ENCODE measurements at places on chromosomes 1 and 21.

- DNase-seq, result no peak
Observed at GRCh38 chr1:110690709-110691365, 16.1 kb upstream of the KCNA3 start.

DNA sequence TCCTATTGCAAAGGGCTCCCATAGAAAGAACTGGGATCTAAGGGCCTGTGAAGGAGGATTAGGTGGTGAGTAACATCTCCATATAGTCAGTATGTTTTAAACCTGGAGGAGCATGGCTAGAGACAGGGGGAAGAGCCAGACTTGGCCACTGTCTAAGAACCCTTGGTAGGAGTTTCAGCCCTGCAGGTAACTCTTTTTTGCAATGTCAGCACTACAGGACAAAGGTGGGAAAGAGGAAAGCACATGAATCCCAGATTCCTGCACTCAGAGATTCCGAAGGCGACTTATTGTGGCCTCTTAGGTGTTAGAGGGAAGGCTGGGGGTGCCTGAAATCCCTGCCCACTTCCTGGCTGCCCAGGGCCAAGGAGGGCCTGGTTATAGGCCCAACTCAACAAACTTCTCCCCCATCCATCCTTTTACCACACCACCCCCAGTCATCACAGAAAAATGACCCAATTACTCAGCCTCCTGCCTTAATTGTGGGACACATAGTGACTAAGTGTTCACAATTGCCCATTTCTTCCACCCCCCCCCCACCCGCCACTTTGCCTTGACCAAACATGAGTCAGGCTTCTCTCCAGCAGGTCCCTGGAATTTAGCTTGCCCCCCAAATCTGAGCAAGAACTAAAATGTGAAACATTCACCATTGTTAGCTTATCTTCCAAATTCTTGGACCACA, 1.9 kb upstream of the NTNG1 start:
- no peak for DNase-seq

DNA sequence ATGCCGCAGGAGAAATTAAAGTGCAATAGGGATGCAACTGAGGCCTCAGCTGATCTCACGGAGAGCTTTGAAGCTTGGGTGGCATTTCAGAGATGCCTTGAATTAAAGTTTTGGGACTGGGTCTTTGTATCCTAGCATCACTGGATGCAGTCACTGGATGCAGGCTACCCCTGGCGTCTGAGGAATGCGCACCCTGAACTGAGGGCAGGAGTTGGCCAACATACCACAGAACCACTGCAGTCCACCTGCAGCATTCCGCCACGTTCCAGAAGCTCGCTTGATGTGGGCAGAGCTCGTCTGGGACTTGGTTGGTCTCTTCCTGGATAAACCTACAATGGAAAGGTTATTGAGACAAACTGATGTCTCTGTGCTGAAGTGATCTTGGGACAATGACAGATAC, 34.1 kb upstream of the IGSF5 start:
- no peak for DNase-seq

DNA sequence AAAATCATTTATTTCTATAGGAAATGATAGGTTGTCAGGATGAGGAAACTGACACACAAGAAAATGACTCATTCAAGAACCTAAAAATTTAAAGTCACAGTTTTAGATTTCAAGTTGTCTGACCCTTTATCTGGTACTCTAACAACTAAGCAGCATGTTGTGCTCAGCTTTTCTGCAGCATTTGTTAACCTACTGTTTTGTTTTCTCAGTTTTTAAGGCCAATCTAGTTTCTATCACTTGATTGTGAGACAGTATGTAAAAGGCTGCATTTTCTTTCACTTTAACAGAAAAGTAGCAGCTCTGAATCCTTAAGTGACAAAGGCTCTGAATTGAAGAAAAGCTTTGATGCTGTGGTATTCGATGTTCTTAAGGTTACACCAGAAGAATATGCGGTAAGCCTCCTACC, 59.1 kb downstream of the RALGPS2 start:
- no peak for DNase-seq

- DNase-seq, result no peak
Observed at GRCh38 chr1:38905985-38906384, 24.6 kb upstream of the GJA9 start.

GRCh38 chr1:30684881-30685795, 38.2 kb downstream of the MATN1 start:
- no peak for DNase-seq

DNA sequence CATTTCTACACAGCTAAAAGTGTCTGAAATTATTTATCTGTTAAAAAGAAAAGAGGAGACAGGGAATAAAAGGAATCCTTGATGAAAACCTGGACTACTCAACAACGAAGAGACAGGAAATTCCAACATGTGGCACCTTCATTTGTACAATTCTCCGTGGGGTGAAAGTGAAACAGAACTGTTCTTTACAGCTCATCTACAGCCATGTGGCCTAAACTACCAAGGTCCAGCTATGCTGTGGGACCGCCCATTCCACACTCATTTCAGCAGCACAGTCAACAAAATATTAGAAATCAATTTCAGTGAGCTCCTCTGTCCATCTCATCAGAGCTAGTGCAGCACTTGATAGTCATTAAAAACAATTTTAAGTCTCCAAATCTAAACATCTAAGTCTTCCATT, 44.0 kb downstream of the UBR4 start:
- DNase-seq, result no peak

DNA sequence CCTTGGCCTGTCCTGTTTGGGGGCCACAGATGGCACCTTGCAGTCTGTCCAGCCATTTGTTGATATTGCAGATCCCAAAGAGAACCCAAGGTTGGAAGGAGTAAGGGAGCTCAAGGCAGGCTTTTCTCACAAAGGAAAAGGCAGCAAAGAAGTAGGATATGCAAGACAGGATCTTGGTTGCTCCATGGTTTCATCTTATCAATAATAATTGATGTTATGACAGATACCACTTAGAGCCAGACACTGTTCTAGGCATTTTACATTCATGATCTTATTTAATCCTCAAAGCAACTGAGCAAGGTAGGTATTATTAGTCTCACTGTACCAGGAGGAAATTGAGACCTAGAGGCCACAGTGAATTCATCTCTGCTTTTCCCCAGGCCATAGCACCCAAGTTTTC, 28.8 kb downstream of the BATF3 start:
- DNase-seq, result no peak

- DNase-seq, result peak; percentile 26
Observed at GRCh38 chr1:205711105-205712048, 31.1 kb upstream of the SLC45A3 start.

GRCh38 chr1:26049531-26050247, 3.8 kb upstream of the SLC30A2 start:
- DNase-seq, result no peak

DNA sequence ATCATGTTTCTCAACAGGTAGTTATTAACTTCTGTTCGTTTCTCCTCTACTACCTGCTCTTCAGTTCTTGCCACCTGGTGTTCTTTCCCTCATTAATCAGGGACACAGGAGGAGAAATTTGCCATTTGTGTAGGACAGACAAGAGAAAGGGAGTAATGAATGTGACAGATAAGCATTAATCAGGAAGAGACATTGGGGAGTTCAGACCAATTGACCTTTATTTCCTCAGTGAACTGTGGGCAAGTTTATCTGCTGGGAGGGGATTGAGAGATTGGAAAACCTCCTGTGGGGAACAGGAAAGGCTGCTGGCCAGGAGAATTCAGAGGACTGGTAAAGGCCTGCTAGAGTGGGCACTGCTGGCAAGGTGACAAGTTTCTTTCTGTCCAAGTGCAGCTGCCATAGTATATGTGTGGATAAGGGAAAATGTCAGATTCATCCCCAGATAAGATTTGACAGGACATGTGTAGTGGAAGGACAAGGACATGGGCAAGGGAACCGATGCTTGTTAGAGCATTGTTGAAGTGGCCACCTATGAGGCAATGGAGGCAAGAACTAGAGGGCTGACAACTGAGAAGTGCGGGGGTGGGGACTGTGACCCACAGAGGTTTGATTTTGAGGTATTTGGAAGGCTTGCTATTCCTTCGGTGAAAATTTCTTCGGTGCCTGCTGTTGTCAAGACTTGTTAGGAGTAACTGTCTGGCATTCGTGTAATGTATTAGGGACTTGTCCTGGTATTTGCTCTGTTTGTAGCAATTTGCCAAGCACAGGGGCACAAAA, 12.6 kb downstream of the SZT2 start:
- no peak for DNase-seq

GRCh38 chr1:23478896-23479665, 4.9 kb downstream of the ASAP3 start:
- DNase-seq, result no peak

DNA sequence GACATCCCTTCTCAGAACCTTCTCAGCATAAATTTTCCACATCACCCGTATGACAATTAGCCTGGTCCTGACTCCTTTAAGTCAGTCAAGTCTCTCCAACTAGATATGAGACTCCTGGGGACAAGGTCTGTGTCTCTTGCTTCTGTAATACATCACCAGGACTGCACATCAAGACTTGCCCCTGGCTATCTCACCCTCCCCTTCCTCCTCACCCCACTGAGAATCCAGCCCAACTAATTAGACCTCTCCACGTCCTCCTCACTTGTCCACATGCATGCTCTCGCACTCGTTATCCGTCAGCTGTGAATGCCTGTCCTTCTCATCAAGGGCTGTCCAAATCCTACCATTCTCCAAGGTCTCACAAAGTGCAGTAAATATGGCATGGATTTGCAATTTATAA, 542.8 kb downstream of the PTPRU start:
- no peak for DNase-seq

DNA sequence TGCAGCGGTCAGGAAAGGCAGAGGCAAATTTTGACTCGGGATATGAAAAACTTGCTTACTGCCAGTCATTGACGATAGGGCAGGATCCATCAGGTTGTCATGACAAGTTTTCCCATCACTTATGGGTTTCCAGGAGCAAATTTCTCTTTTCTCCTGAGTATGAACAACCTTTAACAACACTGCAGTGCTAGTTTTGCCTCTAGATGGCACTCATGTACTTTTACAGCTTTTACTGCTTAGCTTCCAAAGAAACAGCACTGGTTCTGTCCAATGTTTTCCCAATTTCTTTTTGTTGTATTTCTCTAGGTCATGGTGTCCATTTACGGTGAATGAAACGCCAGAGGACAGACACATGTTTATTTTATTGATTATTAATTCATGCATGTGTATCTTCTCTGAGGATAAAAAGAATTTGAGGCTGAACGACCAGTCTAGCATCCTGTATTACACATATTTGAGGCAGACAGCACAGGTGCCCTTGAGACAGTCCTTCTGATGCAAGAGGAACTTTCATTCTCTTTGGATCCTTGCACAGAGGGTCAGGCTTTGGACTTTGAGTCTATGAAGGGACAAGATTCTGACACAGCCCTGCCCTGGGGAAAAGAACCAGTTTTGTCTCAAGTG, 112.3 kb upstream of the TRABD2B start:
- no peak for DNase-seq

DNA sequence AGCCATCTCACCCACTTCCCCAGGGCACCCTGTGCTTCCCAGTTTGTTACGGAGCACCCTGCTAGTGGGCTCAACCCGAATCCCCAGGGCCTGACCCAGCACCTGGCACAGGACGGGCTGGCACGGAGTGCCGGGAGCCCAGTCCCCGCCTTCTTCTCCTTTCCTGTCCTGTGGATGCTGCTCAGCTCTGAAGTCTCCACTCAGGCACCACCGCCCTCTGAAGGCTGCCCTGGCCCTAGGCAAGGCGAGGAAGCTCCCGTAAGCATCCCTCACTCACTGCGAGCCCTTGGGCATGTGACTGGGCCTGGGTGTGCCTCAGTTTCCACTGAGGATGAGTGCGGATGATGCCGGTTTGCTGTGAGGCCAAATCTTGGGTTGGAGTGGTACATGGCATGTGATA, 21.8 kb downstream of the SLC1A7 start:
- no peak for DNase-seq

- no peak for DNase-seq
Observed at GRCh38 chr1:175504875-175505555, 238.4 kb downstream of the TNR start.

DNA sequence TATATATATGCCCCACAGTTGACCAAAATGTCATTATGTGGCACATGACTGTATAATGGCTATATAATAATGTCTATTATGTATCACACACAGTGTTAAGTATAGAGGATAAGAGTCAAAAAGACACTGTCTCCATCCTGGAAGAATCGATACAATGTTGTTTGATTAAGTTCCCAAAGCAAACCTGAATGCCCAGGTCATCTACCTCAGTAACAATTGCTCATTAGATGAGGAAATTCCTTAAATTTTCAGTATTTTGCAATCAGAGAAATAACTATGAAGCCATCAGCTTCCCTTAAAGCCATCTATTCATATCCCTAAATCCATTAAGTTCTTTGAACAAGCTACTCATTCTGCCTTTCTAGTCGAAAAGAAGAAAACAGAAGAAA, 10.0 kb downstream of the FOXJ3 start:
- no peak for DNase-seq

DNA sequence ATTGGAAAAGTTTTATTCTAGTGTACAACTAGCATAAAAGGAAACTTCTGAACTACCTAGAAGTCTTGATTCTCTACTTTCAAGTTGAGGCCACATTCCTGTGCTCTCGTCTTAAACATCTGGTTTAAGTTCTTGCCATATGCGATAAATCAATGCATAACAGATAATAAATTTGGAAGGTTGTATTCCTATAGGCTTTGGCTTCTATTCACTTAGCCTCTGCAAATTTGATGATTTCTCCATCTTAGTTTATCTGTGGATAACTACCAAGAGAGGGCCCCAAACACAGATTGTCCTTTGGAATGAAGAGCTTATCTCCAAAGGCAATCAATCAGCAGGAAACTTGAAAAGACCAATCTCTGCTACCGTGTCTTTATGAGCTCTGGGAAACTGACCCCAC, 11.7 kb upstream of the RNF2 start:
- DNase-seq, result no peak

- no peak for DNase-seq
Observed at GRCh38 chr21:35507181-35507759, 458.2 kb upstream of the RUNX1 start.

- no peak for DNase-seq
Observed at GRCh38 chr1:9621032-9621431, 30.5 kb upstream of the PIK3CD start.

DNA sequence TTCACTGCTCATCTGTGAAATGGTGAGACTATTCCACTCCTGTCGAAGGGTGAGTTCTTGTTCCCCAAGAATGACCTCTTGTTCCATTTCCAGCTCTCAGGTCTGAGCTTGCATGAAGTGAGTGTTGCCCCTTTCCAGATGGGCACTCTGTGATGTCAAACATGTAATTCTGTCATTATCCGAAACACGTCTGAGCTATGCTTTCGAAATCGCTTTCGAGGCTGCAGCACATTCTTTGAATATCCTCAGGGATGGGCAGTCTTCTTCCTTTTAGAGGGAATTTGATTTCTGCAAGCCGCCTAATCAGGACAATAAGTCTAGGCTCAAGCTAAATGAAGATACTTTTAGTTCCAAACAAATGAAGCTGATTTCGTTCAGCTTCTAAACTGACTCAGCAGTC, 15.1 kb downstream of the NFASC start:
- no peak for DNase-seq

- DNase-seq, result no peak
Observed at GRCh38 chr1:219446288-219446687, 166.6 kb downstream of the ZC3H11B start.
